GM13976 (cell line): ENCODE measurements at places on chromosomes 2 and 18.

GRCh38 chr2:76584474-76584873 is 873.8 kb upstream of the GCFC2 start:
- DNase-seq, result no peak

- DNase-seq, result no peak
Measured at GRCh38 chr18:8468191-8468590, 141.0 kb upstream of the RAB12 start.

- DNase-seq, result no peak
Measured at GRCh38 chr18:46152808-46153617, 48.8 kb downstream of the HAUS1 start.

DNA sequence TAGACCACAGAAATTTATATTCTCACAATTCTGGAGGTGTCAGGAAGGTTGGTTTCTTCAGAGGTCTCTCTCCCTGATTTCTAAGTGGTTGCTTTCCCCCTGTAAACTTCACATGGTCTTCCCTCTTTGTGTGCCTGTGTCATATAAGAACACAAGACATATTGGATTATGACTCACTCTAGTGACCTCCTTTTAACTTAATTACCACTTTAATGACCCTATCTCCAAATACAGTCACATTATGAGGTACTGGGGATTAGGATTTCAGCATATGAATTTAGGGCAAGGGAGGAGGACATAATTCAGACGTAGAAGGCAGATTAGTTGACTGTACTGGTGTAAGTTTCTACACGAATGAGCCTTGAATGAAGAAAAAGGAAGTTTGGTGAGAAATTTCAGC is 38.2 kb upstream of the EPHA4 start:
- DNase-seq, result no peak

- DNase-seq, result no peak
Measured at GRCh38 chr18:33959609-33960008, 265.1 kb downstream of the NOL4 start.

- DNase-seq, result no peak
Measured at GRCh38 chr2:236086971-236087465, 81.2 kb downstream of the GBX2 start.

DNA sequence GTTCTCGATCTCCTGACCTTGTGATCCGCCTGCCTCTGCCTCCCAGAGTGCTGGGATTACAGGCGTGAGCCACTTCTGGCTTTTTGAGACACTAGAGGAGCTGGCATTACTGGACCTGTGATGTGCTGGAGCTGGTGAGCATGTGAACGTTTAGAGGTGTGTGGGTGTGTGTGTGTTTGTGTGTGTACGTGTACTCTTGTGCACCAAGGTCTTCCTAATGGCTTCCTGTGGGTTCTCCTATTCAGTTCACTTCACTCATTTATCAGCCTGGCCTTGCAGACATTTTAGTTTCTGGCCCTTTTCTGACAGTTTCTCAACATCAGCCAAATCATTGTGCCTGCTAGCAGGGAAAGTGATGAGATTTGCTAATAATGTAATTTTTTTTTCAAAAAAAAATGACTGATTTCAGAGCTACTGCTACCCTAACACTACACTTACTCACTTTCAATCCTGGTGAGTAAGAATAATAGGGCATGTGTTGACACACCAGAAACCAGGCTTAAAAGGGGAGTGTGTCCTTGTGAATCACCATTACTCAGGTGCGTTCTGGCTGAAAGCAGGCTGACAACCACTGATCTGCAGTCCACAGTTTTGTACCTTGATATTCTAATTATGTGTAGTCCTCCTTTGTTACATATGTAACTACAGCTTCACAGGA is 41.0 kb upstream of the ACTR3 start:
- DNase-seq, result peak; percentile 20

- DNase-seq, result no peak
Measured at GRCh38 chr2:139155991-139156390, 375.8 kb upstream of the NXPH2 start.

GRCh38 chr2:9364791-9365497 is 58.4 kb downstream of the ITGB1BP1 start:
- DNase-seq, result no peak

GRCh38 chr2:12035029-12035720 is 288.7 kb downstream of the LPIN1 start:
- no peak for DNase-seq

GRCh38 chr2:215847056-215847455 is 166.3 kb downstream of the MREG start:
- no peak for DNase-seq

DNA sequence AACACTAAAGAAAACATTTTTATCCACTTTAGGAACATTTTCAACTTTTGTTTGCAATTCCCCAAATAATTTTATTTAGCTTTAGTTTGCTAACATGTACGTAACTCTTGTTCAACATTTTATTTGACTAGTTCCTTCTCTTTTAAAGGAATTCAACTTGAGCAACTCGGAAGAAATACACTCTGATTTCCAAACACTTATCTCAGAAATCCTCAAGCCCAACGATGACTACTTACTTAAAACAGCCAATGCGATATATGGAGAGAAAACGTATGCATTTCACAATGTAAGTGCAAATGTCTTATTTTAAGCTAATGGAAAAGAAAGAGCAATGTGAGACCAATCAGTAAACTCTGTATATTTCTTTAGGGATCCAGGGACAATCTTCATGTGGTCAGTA is 10.1 kb downstream of the SERPINB10 start:
- DNase-seq, result no peak

GRCh38 chr2:173963323-173963816 is 1.8 kb downstream of the SP3 start:
- DNase-seq, result peak; percentile 51

DNA sequence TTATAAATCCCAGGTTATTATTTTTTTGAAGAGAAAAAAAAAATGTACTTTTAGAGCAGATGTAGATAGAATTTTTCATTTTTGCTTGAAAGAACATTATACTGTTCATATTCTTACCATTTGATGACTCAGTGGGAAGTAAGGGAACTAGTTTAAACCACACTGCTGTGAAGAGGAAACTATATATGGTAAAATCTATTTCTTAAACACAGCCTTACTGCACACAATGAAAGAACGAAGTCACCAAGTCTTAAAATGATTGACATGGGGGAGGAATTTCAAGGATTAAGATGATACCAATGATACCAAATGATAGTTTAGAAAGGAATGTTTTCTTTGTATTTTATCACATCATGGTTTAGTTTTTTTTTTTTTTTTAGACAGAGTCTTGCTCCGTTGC is 5.0 kb downstream of the ACTR2 start:
- DNase-seq, result peak; percentile 49

DNA sequence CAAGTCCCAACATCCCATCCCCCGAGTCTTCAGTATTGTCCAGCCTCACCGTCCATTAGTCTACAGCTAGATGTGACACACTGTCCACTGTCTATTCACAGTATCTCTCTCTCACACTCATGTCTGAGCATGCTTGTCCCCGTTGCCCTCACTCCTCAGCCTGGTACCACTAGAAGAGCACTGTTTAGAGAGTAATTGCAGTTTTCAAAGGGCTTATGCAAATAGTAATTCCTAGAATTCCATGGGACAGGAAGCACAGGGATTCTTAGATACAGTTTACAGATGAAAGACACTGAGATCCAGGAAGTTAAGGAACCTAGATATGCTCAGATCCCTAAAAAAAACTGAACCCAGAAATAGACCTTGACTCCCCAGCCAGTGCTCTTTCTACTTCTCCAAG is 125.5 kb downstream of the MYO5B start:
- DNase-seq, result no peak

GRCh38 chr2:159695795-159696448 is 16.4 kb upstream of the MARCHF7 start:
- no peak for DNase-seq

DNA sequence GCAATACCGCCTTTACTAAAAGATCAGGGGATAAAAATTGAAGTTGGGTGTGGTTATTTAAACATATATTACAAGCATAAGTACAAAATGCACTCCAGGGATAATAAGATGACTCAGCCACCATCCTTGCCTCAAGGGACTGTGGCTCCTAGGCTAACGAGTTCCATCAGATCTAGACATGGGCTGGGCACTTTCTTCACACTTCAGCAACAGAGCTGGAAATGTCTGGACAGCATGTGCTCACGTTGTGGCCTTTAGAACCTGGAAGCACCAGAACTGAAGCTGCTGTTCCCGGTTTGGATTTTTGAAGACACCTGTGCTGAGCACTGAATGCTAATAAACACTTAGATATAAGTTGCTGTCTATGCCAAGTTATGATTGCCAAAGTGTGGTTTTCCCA is 384.2 kb upstream of the SALL3 start:
- no peak for DNase-seq

DNA sequence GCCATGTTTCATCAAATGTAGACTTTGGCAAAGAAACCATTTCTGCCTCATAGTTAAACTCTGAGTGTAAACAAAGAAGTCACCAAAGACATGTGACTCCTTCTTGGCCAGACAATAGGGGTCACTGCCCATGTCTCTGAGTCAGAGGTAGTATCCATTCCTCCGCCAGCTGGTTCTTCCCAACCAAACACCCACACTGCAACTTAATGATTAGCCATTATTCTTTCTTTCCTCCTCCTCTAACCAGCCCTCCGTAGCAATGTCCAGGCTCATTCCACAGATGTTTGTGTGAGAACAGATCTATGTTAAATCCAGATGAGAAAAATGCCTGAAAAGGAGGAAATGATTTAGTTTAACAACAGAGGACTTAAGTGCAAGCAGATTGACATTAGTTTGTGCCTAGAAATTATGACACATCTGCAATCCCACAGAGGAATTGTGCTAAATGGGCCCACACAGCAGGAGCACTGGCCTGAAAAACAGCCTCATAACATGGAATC is 127.9 kb upstream of the SH3BP4 start:
- no peak for DNase-seq

GRCh38 chr18:42513441-42513840 is 558.4 kb downstream of the PIK3C3 start:
- DNase-seq, result no peak

GRCh38 chr2:70930371-70931329 is 5.0 kb upstream of the ATP6V1B1 start:
- DNase-seq, result peak; percentile 13

DNA sequence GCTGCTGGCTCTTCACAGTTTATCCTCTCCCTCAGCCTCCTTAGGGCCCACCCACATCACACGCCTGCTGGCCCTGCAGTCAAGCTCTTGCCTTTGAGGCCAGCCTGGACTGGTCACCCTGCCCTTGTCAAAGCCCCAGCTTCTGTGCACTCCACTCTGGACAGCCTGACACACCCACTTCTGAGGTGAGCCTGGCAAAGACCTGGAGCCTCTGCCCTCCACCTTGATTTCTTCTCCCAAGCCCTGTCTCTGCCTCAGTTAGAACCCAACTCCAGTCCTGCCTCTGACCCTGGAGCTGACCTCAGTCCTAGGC is 37.0 kb upstream of the TAF1B start:
- DNase-seq, result no peak

DNA sequence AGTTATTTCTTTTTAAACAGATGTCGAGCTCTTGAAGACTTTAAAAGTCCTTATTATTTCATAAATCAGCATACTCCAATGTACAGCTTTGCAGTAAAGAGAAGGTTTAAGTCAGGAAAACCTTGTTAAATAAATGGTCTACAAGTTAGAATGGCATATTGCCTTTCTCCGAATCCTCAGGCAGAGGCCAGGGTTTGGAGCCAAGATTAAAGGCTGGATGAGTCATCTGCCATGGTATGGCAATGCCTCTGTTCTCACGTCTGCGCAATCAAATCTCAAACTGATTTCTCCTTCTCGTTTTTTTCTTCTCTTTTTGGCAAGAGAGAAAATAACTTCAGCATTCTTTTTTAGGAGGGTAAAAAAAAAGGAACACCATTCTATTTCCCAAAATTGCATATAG is 5.6 kb upstream of the KCNJ3 start:
- DNase-seq, result no peak

GRCh38 chr2:144522897-144523595 is 3.1 kb upstream of the ZEB2 start:
- DNase-seq, result no peak

GRCh38 chr2:163601377-163601776 is 134.4 kb downstream of the FIGN start:
- DNase-seq, result no peak

GRCh38 chr2:7242189-7242867 is 325.1 kb downstream of the RNF144A start:
- DNase-seq, result no peak

DNA sequence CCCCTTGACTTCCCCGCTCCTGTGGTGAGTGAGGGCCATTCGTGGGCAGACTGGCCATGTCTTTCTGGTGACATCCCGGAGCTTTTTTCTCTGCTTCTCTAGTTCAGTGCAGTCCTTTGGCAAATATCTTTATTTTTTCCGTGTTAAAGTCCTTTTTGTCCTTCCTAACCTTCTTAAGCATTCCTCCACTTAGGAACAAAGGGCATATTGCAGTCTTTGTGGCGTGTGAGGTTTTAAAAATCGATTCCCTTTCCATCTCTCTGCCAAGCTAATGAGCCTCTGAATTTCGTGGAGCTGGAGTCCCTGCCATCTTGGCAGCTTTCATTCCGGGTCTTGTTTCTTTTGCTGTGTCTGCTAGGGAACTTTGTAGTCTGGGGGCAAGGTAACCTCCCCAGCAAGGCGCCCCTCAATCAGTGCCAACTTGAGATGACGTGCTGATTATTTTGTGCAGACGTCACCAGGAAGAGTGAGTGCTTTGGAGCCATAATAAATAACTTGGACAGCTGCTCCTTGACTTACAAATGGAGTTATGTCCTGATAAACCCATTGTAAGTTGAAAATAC is 5.1 kb downstream of the CNNM3 start:
- no peak for DNase-seq

- no peak for DNase-seq
Measured at GRCh38 chr18:38563396-38563980, 997.9 kb upstream of the CELF4 start.

GRCh38 chr2:98278074-98278473 is 68.2 kb upstream of the CNGA3 start:
- no peak for DNase-seq

DNA sequence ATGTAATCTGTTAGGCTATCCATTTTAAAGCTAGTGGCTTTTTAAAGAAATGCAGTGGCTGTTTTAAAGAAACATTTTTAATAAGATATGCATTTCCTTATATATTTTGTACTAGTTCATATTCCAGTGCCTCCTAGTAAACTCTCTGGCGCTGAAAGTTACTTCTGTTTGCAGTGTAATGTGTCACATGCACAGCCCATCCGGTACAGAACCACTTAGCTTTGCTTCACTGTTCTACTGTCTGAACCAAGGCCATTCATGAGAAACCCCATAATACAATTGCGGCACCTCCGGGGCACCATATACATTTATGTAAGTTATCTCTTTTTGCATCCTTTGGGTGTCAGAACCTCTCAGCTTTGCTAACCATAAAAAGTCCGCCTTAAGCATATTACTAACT is 114.6 kb upstream of the KCTD1 start:
- DNase-seq, result no peak

DNA sequence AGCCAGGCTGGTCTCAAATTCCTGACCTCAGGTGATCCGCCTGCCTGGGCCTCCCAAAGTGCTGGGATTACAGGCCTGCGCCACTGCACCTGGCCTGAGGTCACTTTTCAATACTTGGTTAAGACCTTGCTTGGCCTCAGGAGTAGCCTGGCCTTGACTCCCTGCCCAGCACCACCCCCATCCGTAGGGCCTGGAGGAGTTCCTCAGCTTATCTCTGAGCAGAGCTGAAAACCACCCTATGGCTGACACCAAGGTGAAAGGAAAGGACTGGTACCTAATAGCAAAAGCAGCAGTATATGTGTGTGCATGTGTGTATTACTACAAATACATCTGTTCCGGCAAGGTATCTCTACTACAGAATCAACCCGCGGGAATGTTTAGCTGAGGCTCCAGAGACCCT is 56.0 kb downstream of the STEAP3 start:
- DNase-seq, result no peak

- DNase-seq, result no peak
Measured at GRCh38 chr18:5449858-5450509, 93.8 kb downstream of the EPB41L3 start.
